BE2C (cell line): ENCODE measurements at places on chromosomes 16 and 17.

- no peak for DNase-seq
Observed at GRCh38 chr17:40034426-40035161, 19.4 kb downstream of the CSF3 start.

DNA sequence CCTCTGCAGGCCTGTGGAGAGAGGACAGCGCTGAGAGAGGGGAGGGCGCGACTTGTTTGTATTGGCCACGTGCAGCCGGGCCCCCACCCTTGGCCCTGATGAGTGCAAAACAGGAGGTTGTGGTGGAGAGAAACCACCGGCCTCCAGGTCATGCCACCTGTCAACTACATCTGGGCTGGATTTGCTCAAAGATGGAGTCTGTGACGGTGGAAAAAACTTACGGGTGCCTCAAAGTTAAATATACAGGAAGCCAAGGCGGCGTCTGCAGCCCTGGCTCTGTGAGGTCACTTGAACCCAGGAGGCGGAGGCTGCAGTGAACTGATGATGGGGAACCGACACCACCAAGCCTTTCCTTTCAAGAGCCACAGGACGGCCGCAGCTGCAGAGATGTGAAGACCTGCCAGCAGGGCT is 15.7 kb downstream of the C16orf74 start:
- DNase-seq = no peak

- peak; percentile 97 for DNase-seq
Observed at GRCh38 chr17:63480826-63481487, 4.1 kb downstream of the ACE start.

- no peak for DNase-seq
Observed at GRCh38 chr17:60065867-60066266, 12.9 kb downstream of the HEATR6 start.

DNA sequence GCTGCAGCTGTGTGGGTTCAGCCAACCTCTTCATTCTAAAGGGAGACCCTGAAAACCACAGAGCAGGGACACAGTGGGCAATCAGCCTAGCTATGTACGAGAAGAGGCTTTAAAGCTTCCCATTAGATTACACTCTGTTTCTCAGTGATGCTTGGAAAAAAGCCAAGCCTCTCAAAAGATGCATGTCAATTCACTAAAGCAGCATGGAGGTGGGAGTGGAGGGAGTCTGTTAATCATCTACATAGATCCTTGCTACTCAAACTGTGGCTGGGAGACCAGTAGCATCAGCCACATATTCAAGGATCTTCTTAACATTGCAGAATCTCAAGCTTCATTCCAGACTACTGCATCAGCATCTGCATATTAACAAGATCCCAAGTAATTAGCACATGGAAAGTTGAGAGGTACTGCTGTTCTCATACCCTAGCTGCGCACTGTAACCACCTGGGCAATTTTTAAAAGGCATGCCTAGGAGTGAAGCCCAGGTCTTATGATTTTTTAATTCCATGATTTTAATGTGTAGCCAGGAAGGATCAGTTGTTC is 305.9 kb downstream of the PMP22 start:
- DNase-seq = no peak

GRCh38 chr17:59506894-59507726 is 58.3 kb upstream of the DHX40 start:
- no peak for DNase-seq

DNA sequence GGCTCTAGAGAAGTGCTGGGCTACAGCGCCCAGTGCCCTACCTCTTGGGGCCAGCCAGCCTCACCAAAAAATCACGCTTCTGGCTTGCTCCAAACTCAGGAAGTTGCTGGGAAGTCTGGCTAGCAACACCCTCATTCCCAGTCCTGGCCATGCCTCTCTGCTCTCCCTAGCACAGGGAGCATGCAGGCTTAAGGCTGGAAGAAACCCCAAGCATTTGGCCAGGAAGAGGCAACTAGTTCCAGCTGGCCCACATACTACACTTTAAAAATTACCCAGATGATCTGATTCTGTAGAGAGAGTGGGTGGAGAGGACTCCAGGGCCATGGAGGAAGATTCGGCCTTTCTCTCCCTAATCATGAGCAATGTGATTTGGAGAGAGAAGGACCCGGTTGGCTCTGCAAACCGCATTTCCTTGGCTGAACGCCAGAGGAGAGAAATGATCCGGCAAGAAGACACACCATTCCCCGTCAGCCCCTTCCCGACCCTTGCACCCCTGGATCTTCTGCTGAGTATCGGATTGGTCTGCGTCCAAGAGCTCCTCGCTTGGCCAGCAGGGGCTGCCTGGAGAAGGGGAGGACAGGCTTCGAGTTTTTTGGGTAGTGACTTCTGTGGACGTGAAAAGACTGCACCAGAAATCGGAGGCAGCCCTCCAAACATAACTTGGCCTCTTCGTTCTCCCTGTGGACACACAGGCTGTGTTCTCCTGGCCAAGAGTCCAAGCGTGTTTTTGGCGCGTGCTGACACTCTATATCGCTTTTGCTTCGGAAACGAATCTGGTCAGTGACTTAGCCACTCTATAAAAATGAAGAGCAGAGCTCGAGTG is 406.3 kb downstream of the WWOX start:
- DNase-seq = no peak

DNA sequence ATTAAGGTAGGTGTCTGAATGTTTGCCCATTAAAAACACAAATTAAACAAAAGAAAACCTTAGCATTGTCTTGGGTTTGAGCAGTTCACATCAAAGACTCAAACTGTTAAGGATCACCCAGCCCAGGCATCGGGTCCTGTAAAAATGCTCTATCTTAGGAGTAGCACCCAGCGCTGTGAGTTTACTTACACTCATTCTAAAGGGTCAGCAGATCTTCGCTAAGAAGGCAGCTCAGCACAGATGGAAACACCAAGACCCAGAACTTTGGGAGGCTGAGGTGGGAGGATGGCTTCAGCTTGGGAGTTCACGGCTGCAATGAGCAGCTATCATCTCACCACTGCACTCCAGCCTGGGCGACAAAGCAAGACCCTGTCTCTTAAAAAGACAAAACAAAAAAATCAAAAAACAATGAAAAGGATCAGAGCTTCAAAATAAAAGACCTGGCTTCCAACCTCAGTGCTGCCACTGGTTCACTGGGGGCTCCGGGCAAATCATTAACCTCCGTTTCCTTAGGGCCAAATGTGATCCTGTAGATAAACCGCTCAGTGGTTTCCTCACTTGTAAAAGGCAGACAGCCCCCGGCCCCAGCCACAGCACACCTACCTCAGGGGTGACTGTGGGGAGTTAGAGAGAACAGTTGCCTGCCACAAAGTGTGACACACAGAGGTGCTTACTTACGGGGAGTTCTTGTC is 11.1 kb downstream of the COG1 start:
- no peak for DNase-seq

- no peak for DNase-seq
Observed at GRCh38 chr17:11240041-11240840, 772 bp upstream of the SHISA6 start.

DNA sequence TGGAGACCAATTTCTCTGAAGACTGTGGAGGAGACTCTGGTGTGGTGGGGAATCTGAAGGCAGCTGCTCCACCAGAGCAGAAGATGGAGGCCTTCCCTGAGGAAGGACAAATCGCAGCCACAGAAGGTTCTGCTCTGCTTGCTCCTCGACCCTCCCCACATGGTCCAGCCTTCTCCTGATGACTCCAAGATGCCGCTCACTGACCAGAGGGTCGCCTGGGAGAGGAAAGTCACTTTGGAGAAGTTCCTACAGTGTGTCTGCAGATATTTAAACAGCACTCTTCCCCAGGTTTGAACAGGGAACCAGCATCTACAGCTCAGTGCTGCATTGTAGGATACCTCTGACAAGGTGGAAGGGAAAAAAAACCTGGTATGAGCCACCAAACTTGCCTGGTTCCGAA is 21.0 kb upstream of the SUPT4H1 start:
- no peak for DNase-seq

DNA sequence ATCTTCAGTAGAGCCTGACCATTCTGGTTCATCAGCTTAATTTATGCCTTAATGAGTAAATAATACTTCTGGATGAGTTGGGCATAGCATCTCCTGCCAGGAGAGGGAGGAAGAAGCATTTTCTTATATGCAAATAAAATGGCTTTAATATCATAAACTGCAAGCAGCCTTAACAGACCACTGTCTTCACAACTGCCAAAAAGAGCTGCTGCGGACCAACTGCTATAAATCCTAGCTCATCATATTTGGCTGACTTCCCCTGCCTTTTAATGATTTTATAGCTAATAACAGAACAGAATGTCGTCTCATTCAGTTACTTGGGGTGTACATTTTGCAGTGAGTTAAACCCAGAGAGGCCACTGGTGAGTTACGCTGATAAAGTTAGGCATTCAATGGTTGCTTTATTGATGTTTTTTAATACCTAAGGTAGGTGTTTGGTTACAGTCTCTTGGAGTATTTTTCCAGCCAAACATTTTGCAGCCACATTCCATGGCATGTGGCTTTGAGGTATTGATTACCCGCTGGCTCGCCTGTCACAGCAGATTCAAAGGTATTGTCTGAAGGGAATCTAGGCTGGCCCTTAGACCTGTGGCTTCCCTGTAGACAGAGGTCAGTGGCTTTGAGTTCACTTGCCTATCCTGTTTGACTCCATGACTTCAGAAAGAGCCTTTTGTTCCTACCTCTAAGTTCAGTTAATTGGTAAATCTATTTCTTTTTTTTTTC is 16.4 kb downstream of the FAM20A start:
- no peak for DNase-seq

DNA sequence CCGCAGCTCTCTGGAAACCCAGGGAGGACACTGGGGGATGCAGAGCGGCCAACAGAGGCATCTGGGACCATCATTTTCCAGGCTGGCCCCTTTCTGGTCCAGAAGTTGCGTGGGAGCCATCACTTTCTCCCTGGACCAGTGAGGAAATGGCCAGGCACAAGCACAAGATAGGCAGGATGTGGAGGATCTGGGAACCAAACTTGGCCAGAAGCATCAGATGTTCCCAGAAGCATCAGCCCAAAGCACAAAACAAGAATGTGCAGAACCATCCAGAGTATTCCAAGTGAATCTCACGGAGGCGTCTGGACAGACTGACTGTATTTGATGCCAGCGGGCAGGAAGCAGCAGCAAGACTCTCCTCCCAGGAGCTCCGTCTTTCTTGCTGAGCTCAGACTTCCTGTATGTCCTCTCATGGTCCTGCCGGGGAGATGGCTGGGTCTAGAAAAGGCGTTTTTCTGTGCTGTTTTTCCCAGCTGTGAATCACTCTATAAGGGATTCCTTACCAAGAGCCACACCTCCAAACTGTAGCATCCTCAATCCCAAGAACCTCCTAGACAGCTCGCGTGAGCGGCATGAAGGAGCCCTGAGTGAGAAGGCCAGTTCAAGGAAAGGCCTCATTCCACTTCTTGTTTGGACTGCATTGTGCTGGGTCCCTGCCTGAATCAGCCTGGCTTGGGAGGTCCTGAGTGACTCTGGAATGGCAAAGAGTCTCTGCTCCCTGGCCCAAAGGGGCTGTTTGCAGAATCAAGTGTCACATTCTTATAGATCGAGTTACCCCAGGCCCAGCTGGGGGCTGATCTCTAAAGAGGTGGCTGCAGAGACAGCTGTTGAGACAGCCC is 49.5 kb upstream of the MTSS2 start:
- no peak for DNase-seq

GRCh38 chr16:3375680-3376079 is 20.0 kb downstream of the OR2C1 start:
- no peak for DNase-seq

- no peak for DNase-seq
Observed at GRCh38 chr17:70564006-70564620, 394.8 kb downstream of the KCNJ2 start.

DNA sequence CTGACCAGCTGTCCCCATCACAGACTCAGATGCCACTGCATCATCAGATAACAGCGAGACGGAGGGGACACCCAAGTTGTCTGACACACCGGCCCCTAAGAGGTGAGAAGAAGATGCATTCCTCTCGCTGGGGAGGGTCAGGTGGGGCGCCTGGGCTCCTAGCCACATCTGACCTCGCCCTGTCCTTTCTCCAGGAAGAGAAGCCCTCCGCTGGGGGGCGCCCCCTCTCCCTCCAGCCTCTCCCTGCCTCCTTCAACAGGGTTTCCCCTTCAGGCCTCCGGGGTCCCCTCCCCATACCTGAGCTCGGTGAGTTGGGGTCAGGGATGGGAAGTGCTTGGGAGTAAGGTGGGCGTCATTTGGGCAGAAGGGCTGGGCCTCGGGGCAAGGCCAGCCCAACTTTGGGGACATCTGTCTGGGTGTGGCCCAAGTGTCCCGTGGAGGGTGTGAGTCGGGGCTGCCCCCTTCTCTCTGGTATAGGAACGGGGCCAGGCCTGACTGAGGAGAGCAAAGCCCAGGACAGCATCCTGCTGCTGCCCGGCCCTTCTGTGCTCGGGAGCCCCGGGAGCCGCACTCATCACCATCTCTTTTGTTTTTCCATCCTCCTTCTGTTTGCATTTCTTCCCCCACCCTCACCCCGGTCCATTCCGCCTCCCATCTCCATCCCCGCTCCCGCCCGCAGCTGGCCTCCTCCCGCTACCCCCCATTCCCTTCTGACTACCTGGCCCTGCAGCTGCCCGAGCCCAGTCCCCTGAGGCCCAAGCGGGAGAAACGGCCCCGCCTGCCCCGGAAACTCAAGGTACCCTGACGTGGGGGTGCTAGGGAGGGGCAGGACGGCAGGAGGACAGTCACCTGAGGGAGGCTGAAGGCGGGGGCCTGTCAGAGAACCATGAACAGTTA is 4.9 kb downstream of the INO80E start:
- no peak for DNase-seq

GRCh38 chr16:78693496-78693895 is 594.0 kb downstream of the WWOX start:
- DNase-seq = no peak

DNA sequence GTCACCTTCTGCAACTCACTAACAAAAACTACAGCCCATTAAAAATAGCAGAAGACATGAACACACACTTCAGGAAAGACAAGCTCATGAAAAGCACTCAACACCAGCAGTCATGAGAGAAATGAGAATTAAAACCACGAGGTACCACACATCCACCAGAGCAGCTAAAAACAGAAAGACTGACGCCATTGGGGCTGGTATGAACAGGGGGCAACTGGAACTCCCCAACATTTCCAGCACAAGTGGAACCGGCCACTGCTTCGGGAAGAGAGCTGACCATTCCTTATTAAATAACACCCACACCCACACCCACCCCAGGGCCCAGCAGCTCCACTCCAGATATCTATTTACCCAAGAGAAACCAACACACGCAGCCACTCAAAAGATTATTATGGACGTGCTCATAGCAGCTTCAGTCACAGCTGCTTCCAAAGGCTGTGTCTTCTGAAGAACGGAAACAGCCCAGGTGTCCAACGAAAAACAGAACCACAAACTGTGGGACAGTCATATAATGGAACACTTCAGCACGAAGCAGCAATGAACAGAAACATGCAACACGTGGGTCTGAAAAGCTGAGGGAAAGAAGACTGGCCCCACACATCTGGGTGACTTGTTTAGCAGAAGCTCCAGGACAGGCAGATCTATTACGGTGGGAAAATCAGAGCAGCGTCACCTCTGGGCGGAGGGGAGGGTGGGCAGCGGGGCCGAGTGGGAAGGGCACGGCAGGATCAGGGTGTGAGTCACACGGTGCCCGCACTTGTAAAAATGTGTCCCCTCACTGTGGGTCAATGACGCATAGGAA is 41.1 kb downstream of the KLHDC4 start:
- DNase-seq = no peak

- no peak for DNase-seq
Observed at GRCh38 chr17:70493277-70493874, 324.0 kb downstream of the KCNJ2 start.
